Spinal cord (tissue), 10 donors: ENCODE measurements at places on chromosomes 2 and 18.
A peak's percentile ranks its signal among the peaks of the same experiment; 100 is the strongest.

- no peaks in the 10 kb centered on the region for H3K27me3 ChIP-seq
- no peak for DNase-seq
- peaks cover 3% of the 10 kb centered on the region for H3K36me3 ChIP-seq
- no peak overlapping the region for H3K4me3 ChIP-seq
Observed at GRCh38 chr2:238905224-238905623, 57.3 kb downstream of the TWIST2 start.

GRCh38 chr2:133598769-133599168, 30.5 kb upstream of the NCKAP5 start:
- H3K4me1 ChIP-seq: peaks cover 31% of the 10 kb centered on the region
- no peak overlapping the region for H3K27ac ChIP-seq
- H3K4me3 ChIP-seq: no peak overlapping the region
- H3K36me3 ChIP-seq: no peaks in the 10 kb centered on the region

GRCh38 chr2:203340791-203341487, 12.7 kb downstream of the ABI2 start:
- no peak for DNase-seq
- no peak overlapping the region for H3K4me3 ChIP-seq
- no peaks in the 10 kb centered on the region for H3K4me1 ChIP-seq
- no peaks in the 10 kb centered on the region for H3K27me3 ChIP-seq
- H3K36me3 ChIP-seq: peaks cover 9% of the 10 kb centered on the region

DNA sequence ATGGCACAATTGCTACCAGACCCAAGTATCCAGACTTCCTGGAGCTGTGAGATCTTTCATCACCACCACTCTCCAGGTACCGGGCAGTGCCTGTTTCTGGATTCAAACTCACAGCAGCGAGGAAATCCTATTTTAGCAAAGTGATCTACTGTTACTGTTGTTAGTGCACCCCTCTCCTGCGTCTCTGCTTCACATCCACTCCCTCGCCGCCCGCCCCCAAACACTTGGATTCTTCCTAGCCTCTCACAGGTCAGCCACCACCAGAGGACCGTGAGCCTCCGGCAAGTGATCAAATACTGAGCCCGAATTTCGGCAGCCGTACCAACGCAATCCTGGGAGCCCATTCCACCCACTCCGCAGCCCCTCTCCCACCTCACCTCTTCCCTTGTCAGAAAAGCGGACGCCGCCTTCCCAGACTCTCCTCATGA, 519 bp downstream of the METTL4 start:
- H3K27me3 ChIP-seq: no peaks in the 10 kb centered on the region
- peak overlapping the region; percentile 89 for H3K4me3 ChIP-seq
- H3K27ac ChIP-seq: peak overlapping the region; percentile 95
- DNase-seq: no peak

DNA sequence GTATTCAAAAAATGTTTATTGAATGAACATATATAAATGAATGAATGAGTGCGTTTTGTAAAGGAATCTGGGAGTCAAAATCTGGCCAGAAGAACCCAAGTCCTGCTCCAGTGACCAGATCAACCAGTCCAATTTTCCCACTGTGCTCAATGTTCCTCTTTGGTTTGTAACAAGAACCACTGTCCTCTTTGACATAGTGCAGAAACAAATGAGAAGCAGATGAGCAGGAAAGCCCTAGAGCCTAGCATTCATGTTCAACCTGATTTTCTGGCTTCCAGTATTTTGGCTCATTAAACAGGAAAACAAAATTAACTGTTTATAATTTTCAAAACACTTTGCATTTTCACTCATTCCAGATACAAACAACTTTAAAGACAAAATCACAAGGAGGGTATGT, 23.2 kb downstream of the FAM124B start:
- peaks cover 5% of the 10 kb centered on the region for H3K4me1 ChIP-seq
- H3K4me3 ChIP-seq: no peak overlapping the region
- H3K27me3 ChIP-seq: no peaks in the 10 kb centered on the region
- H3K27ac ChIP-seq: no peak overlapping the region
- H3K36me3 ChIP-seq: no peaks in the 10 kb centered on the region

- H3K4me1 ChIP-seq: no peaks in the 10 kb centered on the region
- no peak for DNase-seq
- H3K27ac ChIP-seq: no peak overlapping the region
Observed at GRCh38 chr18:73756256-73757091, 391.2 kb downstream of the FBXO15 start.

GRCh38 chr2:202032846-202033316, 774 bp upstream of the FZD7 start:
- peak; percentile 83 for DNase-seq
- H3K4me3 ChIP-seq: peak overlapping the region; percentile 88
- peak overlapping the region; percentile 100 for H3K27ac ChIP-seq
- H3K27me3 ChIP-seq: peaks cover 55% of the 10 kb centered on the region

DNA sequence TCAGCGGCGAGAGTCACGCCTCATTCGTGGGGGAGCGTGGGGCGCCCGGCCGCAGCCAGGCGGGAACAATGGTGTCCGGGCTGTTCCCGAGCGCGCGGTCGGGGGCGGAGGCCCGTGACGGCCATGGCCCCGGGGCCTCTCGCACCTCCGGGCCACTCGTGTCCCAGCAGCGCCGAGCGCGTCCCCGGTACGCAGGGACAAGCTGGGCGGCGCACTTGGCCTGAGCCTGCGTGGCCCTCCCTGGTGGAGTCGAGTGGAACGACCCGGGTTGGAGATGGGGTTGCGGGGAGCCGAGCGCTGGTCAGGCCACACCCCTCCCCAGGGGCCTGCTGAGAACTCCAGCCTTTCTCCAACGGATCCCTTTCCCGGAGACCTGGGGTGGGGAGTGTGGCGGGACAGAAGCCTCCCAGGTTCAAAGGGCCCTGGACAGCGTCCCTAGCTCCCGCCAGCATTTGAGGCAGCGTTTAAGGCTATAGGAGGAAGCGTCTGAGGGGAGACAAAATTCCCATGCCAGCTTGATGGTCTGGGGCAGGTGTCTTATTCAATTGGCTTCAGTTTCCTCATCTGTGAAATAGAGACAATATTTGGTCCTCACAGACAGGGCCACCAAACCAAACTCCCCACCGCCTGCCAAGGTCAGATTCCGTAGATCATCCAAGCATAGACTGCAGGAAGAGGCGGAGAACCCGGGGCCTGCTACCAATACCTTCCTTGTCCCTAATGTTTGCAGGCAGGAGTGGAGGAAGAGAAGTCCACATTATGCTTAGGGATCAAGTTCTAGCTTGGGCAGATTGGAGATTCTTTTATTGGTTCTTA, 553 bp downstream of the CNDP2 start:
- H3K4me1 ChIP-seq: peaks cover 15% of the 10 kb centered on the region
- H3K4me3 ChIP-seq: peak overlapping the region; percentile 75
- H3K36me3 ChIP-seq: peaks cover 10% of the 10 kb centered on the region
- DNase-seq: peak; percentile 69
